ENCODE measurements at places on chromosomes 1 and 21. TPM values are rescaled to one million over a fixed set of nuclear protein-coding genes. Genes with fewer than 3 reads are reported as not detected.

Gene ST3GAL3
- total RNA-seq: 35.8 TPM

Gene NTNG1
- total RNA-seq: not detected

Gene C1QB
- not detected for total RNA-seq

Gene LRRC3
- 4.2 TPM for total RNA-seq

Gene PCAT6
- 1.7 TPM for total RNA-seq

Gene BSDC1
- 64.8 TPM for total RNA-seq

Gene NTMT2
- not detected for total RNA-seq

Gene A3GALT2
- total RNA-seq: not detected

Gene DYNLT5
- 12.5 TPM for total RNA-seq

Gene RNF223
- not detected for total RNA-seq

Gene ARHGEF16
- total RNA-seq: 0.51 TPM

Gene MYOG
- not detected for total RNA-seq

Gene HSD3B1
- not detected for total RNA-seq

Gene SLC5A9
- not detected for total RNA-seq

Gene MPZ
- 2.0 TPM for total RNA-seq

Gene CAMSAP2
- 45.5 TPM for total RNA-seq

Gene PLA2G4A
- total RNA-seq: 10.6 TPM

Gene SMG7
- total RNA-seq: 42.1 TPM

Gene FAM229A
- total RNA-seq: 11.6 TPM

Gene WNT9A
- 4.1 TPM for total RNA-seq

Gene PBXIP1
- total RNA-seq: 49.4 TPM

Gene CXADR
- total RNA-seq: 12.2 TPM

All from endothelial cell of umbilical vein (primary cell).